Stromal cell of bone marrow (primary cell): ENCODE measurements at places on chromosomes 6 and 20.

GRCh38 chr6:11320914-11321597 is 88.6 kb upstream of the NEDD9 start:
- DNase-seq: no peak

DNA sequence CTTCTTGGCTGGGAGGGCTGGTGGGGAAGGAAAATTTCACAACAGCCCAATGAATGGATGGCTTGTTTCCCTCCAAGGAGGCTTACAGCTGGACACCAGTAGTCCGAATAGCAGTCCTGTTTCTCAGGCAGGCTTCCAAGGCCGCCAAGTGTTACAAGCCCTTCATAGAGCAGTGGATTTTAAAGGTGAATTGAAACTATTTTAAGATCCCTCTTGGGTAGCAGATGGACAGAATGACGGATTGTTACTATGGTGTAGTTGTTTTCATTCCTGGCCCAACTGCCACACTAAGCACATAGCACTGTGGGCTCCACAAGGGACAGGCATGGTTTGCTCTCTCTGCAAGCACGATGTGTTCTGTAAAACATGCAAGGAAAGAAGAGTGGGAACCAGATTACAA is 203.3 kb upstream of the TAB2 start:
- no peak for DNase-seq

- DNase-seq: no peak
Measured at GRCh38 chr6:61833176-61833755, 452.8 kb downstream of the KHDRBS2 start.

GRCh38 chr6:159102373-159103160 is 57.8 kb upstream of the TAGAP start:
- DNase-seq: no peak

- no peak for DNase-seq
Measured at GRCh38 chr20:48931527-48932374, 10.2 kb downstream of the ARFGEF2 start.

DNA sequence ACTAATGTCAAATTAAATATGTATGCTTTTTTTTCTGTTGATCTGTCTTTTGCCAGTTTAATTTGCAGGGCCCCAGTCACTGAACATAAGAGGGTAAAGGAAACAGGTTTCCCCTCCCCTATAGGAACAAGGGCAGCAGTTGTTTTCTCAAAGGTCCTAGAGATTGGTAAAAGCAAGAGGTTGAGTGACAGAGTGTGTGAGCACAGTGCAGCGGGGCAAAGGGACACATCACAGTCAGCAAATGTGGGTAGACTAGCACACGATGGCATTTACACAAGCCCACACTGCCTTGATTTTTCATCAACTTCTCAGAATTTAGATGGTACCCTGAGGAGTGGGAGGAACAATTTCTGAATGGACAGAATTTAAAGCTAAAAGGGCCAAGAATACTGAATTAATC is 138.7 kb upstream of the MYLIP start:
- DNase-seq: no peak

DNA sequence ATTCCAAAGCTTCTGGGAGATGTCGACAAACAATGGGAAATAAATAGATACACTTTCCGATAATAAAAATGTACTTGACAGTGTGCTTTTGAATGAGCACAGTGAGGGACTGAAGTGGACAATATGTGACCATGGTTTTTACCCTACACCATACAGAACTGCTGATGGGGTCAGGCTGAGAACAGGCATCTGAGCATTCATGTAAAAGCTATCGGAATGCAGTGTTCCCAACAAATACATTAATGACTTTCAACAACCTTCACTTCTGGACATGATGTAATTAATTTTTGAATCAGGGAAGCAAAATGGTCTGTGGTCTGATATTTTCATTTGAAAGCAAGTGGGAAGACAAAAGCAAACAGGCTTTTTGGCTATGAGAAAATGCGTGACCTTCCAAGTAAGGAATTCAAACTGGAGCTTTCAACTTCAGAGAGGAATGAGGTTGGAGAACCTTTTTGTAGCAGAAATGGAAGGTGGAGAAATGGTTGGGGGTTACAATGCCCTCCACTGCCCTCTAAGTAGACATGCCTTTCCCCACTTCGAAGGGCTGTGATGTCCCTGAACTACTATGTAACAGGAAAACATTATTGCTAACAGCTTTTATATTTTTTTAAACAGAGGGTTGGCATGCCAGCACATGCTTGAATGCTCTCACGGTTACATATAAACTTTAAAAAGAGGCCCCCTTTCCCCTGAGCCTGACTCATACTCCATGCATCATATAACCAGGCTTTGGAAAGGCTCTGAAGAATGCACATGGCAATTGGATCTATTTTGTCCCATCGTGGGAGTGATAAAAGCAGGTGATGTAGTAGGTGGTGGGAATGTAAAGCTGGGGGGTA is 203.5 kb upstream of the CITED2 start:
- DNase-seq: peak; percentile 86

GRCh38 chr6:111416529-111416928 is 66.5 kb downstream of the REV3L start:
- no peak for DNase-seq

DNA sequence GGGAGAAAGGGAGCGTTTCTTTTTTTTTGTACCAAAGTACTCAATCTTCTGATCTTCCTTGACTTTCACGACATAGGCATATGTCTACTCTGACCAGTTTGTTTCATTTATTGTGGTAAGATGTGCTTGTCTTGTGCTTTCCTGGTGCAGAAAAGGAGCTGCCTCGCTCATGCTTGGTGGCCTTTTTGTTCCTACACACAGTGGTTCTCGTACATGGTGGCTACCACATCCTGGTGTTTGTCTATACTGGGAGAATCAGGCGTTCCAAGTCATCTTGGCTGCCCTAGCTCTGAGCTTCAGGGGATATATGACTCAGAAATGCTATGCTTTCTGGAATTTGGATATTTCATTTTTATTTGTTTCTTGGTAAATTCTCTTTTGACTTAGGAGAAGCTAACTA is 31.8 kb downstream of the MYB start:
- peak; percentile 41 for DNase-seq

- no peak for DNase-seq
Measured at GRCh38 chr20:23161968-23162696, 76.0 kb upstream of the CD93 start.

DNA sequence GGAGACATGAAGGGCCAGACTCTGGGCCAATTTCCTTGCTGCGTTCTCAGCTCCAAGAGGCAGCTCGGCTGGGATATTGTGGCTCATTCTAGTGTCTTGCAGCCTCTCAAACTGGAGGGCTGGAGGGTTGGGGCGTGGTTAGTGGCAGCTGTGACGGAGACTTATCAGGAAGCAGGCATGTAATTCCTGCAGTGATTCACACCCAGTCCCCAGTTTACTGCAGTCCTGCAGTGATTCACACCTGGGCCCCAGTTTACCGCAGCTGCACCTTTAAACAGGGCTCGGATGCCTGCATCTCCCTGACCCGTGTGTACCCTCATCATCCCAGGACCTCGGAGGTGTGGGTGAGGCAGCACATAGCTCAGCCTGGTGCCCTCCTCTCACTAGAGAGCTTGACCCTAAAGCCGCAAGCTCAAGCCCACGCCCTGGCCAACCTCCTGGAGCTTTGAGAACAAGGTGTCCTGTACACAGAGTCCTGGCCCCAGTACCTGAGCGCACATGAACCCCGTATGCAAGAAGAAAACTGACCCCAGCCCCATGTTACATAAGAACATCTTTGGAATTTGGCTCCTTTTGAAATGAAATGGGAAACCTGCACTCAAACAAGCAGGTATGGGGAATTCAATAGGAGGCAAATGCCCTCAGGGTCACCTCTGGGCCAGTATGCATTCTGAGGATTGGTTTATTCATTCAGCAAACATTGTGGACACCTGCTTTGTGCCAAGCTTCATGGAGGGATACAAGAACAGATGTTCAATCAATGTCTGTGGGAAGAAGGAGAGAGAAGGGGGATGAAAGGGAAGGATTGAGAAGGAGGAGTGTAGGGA is 55.3 kb upstream of the FAM83D start:
- DNase-seq: no peak

- DNase-seq: no peak
Measured at GRCh38 chr6:3085074-3085473, 16.8 kb downstream of the RIPK1 start.

DNA sequence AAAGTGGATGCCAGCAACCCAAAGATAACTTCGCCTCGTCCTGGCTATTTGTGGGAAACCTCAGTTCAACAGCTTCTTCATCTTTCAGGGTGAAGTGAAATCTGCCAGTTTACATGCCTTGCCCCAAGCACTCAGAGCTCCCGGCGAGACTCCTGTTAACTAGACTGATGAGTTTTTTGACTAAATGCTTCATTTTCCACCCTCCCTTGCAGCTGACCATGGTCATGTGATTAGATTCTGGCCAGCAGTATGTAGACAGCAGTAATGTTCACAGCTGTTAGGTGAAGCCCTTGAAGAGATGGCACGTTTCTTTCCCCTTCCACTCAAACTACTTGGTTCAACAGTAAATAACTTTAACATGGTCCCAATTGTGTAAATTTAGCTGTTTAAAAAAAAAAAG is 718.8 kb upstream of the FLRT3 start:
- no peak for DNase-seq
